ENCODE measurements at places on chromosomes 12 and 14. TPM values are rescaled to one million over a fixed set of nuclear protein-coding genes. Genes with fewer than 3 reads are reported as not detected.

DNA sequence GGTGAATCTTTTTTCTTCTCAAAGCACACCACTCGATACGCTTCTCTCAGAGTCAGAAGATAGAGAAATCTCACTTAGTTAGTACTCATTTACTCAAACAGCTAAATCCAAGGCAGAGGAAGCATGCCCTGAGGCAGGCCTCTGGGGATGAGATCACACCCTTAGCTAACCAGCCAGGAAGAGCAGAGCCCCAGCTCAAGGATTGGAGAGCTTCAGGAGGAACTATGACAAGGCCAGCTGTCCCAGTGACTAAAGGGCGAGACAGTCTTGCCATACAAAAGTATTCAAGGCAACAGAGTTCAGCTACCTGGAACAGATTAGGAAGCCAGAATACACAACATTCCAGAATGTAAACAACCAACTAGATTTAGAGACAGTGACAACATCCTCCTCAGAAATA is 197.7 kb upstream of the CCDC196 start:
- DNase-seq = no peak

DNA sequence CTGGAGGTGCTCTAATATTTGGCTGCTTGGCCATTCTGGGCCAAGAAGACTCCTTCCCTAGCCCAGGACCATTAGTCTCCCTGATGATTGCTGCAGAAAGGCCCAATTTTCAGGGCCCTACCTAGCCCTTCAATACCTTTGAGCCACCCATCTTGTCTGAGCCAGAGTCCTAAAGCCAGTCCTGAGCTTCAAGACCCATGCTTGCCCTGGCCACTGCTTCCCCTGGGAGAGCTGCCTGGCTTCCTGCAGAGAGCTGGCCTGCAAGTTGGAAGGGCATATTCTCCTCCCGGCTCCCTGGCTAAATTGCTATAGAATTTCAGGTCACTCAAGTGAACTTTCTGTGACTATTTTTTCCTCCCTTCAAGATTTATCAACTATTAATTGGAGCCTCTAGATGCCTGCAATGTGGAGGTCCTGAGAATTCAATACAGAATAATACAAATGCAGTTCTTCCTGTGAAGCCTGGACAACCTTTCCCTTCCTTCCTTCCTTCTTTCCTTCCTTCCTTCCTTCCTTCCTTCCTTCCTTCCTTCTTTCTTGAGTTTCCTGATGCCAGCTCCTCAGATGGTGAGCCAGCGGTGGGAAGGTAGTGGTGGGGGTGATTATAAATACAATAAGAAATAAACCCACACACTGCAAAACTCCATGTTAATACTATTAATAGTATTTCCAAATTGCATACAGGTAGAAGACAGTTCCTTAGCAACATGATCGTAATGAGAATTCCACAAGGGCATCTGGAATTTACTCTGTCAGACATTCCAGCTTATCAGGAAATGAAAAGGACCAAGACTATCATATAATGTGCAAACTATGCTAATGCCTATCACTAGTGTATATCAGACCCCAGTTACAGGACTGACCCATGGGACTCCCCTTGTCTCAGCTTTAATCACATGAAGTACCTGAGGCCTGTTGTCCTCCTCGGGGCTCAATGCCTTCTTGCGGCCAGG is 108.1 kb downstream of the ZFP36L1 start:
- no peak for DNase-seq

DNA sequence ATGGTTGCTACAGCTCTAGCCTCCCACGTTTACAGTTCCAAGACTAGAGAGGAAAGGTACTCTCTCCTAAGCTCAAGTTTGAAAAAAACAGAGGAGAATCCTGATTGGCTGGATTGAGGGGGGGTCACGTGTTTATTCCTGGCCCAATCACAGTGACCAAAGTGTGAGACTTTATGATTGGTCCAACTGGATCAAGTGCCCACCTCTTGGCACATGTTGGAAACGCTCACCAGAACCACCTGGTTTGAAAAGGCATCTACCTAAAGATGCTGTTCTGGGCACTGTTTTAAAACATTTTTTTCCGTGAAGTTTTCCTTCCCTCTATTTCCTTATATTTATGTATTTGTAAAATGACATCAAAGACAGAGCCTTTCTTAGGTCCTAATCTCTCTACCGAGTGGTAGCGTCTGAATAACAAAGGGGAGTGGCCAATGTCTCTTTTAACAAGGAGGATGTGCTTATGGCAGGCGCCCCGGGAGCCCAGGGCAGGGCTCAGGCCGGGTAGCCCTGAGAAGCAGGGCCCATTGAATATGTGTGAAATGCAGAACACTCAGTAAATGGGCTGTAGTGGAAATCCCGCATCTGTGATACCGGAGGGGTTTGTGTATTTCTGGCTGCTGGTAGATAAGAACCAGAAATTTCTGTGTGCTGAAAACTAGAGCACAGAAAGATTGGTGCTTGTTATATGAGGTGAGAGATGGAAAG is 146.2 kb downstream of the ATP23 start:
- peak; percentile 21 for DNase-seq

PGF gene
- 11.5 TPM for polyA plus RNA-seq

DNA sequence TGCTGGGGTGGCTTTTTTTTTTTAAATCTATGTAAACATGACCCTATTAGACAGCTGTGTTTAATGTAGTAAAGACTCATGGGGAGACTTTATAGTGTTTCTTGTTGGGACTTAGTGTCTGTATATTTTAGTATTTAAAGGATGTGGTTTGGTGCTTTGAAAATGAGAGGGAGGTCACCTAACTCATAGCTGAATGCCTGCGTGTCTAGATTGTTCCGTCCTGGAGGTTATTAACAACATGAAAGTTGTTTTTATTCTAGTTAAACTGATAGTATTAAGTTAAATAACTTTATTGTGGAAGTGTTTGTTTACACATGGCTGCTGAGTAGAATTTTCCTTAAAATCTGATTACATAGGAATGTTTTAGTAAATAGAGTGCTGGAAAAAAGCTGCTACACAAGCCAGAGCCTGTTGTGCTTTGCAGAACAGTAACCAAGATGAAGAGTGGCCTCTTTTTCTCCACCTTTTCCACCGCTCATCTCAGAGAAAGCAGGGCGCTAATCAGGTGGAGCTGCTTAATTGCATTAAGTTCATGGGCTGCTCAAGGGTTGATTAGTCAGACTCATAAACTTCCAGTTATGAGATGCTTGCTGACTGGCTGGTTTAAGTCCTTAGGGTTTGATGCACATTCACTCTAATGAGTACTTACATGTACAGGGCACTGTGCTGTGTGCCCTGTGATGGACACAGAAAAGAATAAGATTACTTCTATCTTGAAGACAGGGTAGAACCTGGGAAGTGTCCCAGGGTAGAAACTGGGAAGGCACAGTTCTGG is 62.7 kb downstream of the FBXO34 start:
- DNase-seq = no peak

- DNase-seq = no peak
These were observed 76.0 kb upstream of the CCDC60 start for GRCh38 chr12:119258556-119258955.

GRCh38 chr12:132159555-132160003 is 15.3 kb downstream of the NOC4L start:
- no peak for DNase-seq

SLC2A3 gene
- polyA plus RNA-seq = 29.6 TPM

DNA sequence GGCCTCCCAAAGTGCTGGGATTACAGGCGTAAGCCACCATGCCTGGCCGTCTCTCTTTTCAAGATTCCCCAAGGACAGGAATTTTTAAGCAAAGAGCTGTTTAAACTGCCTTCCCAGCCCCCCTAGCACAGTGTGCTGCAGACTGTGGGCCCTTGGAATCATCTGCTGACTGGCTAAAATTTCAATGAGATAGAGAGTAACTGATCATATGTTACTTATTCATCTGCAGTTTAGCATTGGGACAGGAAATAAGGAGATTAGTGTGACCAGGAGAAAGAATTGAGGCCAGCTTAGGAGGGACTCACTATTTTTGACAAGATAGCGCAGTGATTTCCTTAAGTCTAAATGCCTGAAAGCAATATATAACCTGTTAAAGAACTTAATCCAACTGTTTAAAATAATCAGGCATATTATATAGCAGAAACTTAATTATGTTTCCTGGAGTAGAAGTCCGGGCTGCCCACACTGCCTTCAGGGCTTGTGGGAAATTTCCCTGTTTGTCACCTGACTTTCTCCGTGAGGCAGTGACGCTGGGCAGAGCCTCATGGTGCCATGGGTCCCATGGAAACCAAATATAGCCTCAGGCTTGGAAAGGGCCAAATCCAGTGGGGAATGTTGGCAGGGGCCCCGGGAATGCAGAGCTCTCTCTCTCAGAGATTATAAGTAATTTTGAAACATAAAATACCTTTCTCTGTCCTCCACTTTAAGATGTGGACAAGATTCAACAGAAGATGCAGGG is 22.8 kb upstream of the CEBPE start:
- no peak for DNase-seq

DNA sequence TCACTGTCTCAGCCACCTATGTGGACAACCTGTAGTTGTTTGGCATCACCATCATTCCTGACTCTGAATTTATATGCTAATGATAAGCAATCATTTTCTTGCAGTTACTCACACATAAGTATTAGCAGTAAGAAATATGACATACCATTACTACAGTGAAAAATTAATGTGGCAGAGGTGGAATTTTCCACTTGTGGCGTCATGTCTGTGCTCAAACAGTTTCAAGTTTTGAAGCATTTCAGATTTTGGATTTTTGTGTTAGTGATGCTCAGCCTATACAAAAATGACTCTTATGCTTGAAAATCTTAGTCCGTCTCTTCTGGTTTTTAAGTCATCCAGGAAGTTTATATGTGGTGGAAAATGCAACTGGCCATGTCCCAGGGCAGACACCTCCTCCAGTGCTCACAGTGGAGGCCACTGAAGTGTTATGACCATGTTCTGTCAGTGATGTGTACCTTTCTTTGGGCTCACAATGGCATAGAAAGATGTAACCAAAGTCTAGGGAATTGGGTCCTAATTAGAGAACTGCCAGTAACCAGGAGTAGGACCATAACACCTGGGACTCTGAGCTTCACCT is 220.6 kb downstream of the SYT1 start:
- no peak for DNase-seq

ABHD12B gene
- polyA plus RNA-seq = 0.56 TPM

DNA sequence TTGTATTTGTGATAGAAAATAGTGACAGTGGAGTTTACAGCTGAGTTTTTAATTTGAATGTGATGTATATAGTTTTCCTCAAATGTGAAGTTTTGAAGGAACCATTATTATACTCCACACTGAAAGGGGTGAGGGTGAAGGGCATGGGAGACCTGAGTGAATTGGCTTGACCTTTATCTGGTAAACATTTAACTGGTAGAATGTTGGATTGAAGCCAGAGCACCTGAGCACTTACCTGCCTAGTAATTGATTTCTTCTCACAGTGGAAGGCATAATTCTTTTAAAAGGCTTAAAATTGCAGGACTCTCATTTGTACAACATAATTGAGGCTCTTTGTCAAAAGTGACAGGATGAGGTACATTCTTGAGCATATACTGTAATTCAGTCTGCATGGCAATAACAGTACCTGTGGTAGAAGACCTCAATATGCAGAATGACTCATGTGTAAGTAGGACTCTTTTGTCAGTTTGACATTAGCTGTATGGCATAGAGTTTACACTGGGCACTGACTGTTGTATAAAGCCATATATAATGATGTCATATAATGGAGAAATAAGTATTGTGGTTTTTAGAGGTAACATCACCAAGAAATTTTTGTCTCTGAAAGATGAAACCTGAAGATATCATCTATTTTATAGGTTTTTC is 309.6 kb downstream of the TMTC2 start:
- DNase-seq = no peak

DNA sequence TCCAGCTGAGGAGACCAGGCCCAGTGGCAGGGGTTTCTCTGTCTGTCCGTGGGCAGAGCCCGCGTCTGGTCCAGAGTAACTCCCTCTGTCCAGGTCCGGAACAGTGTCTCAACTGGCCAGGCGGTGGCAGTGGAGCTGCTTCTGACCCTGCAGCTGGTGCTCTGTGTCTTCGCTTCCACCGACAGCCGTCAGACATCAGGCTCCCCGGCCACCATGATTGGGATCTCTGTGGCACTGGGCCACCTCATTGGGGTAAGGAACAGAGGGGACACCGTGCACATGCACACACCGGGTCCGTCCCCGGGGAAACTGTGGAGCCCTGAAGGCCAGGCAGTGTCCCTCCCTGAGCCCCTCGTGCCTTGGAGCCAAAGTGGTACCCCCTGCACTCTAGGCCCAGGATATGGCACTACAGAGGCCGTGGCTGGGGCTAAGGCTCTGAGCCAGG is 1.5 kb downstream of the AQP6 start:
- DNase-seq = no peak

GRCh38 chr12:21169878-21170472 is 39.0 kb downstream of the SLCO1B1 start:
- peak; percentile 6 for DNase-seq

ULK1 gene
- 24.8 TPM for polyA plus RNA-seq

DNA sequence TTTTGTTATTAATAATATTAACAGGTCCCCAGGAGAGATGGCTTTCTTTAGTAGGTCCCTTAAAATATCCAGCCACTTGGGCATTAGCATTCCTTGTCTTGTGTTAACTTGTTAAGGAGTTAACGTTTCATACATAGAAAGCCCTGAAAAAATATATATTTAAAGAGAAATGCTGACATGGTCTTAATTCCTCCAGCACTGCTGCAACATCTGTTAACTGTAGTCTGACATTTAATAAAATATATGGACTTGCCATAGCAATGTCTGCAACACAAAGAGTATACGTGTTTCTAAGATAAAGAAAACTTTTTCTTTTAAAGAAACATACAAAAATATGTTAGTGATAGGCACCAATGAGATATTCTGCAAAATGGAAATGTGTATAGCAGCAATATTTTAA is 10.0 kb downstream of the SLC38A4 start:
- peak; percentile 38 for DNase-seq

SERPINA9 gene
- not detected for polyA plus RNA-seq

PKP2 gene
- 3.2 TPM for polyA plus RNA-seq

C14orf180 gene
- not detected for polyA plus RNA-seq

CD163L1 gene
- 4.7 TPM for polyA plus RNA-seq

DNA sequence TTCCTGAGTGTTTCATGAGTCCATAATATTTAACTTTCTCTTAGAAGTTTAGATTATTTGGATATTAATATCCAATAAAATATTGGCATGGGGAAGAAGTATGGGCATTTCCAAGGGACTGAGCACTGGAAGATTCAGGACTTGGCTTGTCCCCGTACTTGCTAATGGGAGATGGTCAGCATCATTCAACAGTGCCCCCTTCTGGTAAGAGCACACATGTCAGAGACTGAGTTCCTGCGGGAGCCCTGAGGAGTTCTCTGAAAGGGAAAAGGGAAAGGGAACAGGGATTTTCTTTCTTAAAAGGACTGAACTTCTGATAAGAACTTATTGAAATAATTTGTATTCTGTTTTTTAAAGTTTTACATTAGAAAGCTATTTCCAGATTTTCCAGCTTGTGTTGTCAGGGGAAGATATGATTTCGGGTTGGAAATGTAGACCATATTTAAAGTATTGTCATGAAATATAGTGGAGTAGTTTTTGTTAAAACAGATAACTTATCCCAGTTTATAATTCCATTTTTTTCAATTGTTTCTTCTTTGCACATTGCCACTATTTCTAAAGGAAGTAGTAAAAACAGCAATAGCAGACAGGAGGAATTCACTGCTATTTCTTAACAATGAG is 59.8 kb upstream of the C12orf71 start:
- DNase-seq = peak; percentile 59

RNF10 gene
- 208 TPM for polyA plus RNA-seq

GPR68 gene
- 3.0 TPM for polyA plus RNA-seq

Data from right lung (tissue), 10 donors.